ENCODE measurements at places on chromosomes 3 and 15.

GRCh38 chr3:153158189-153158588, 3.8 kb upstream of the RAP2B start:
- no peak for DNase-seq

- DNase-seq, result no peak
These were observed 14.1 kb downstream of the PIK3R4 start for GRCh38 chr3:130732501-130732900.

- DNase-seq, result no peak
These were observed 49.7 kb upstream of the RBSN start for GRCh38 chr3:15148614-15149013.

- peak; percentile 20 for DNase-seq
These were observed 542 bp downstream of the INKA1 start for GRCh38 chr3:49803465-49804140.

- DNase-seq, result no peak
These were observed 816.3 kb upstream of the CFAP20DC start for GRCh38 chr3:59866076-59866475.

- DNase-seq, result no peak
These were observed 239.9 kb upstream of the TTC14 start for GRCh38 chr3:180362081-180362480.
